ENCODE measurements at places on chromosomes 1 and 21. TPM values are rescaled to one million over a fixed set of nuclear protein-coding genes. Genes with fewer than 3 reads are reported as not detected.
A peak's percentile ranks its signal among the peaks of the same experiment; 100 is the strongest.

DNA sequence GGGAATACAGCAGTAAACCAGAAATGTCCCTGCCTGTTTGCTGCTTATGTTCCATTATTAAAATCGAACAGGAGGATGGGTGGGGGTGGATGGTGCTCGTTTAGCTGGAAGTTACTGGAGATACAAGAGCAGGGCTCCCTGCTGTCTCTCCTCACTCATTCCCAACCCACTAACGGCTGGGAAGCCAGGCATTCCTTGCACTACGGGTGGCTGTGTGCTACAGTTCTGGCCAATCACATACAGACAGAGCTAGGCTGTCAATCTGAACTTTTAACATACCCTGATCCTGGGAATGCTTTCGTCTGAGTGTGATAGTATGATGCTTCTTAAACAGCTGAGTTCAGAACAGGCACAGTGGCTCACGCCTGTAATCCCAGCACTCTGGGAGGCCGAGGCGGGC, 7.0 kb downstream of the SIPA1L2 start:
- no peak for DNase-seq

The PPFIA4 gene
- total RNA-seq: 0.16 TPM

DNA sequence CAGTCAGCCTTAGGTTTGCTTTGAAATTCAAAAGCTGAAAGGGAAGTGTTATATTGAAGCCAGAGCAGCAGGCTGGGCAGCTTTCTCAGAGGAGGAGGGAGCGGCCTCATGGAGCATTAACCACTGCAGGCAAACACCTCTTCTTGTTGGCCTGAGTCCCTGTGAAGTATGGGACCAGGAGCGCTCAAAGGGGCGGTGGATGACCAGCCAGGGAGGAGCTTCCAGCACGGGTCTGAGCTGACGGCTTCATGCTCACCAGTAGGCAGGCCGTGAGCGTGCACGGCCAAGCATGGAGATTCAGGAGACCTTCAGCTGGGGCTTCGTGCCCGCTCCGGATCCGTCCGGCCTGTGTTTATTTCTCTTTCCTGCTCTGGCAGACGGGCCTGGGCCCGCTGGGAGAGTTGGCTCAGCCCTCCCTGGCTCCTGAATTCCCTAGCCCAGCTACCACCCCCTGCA, 245.2 kb downstream of the TRABD2B start:
- DNase-seq: no peak

DNA sequence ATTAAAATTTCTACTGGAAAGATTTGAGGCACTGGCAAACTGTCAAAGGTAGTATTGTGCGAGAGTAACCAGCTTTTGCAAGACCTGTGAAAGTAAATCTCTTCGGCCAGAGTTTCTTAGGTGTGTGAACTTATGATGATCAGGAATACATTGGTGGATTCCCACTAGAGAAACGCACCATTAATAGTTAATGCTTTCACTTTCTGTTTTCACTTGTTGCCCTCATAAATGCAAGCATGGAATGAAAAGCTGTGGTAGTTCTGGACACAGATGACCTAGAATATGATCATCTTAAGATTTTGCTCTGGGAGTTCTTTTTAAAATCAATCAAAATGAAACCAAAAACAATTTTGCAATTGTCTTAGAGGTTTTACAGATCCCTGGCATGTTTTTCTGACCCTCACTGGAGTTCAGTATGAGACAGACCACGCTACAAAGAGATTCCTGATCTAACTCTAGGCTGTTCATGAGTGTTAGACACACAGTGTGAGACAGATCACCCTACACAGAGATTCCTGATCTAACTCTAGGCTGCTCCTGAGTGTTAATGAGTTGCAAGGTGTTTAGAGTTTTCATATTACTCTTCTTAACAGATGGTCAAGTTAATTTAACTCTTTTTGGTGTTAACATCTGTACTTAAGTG, 98.8 kb downstream of the SDCCAG8 start:
- DNase-seq: peak; percentile 63

GRCh38 chr1:210001751-210002150, 63.7 kb downstream of the SYT14 start:
- DNase-seq: peak; percentile 41

- DNase-seq: no peak
Observed at GRCh38 chr1:179169616-179170467, 59.6 kb downstream of the ABL2 start.

The BLACAT1 gene
- not detected for total RNA-seq

DNA sequence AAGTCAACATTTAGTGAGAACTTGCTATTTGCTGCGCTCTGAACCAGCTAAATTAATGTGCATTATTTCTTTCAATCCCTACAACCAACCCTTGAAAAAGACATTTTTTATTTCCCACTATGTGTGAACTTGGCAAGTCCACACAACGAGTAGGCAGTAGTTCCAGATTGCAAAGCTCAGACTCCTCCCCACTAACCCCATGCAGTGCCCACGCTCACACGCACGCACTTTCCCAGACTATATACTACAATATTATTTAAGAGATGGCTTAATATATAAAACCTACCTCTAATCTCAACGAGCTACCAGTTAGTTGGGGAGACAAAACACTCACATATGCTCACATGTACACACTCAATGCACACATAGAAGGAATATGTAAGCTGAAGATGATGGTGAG, 671.2 kb downstream of the LMO4 start:
- no peak for DNase-seq

DNA sequence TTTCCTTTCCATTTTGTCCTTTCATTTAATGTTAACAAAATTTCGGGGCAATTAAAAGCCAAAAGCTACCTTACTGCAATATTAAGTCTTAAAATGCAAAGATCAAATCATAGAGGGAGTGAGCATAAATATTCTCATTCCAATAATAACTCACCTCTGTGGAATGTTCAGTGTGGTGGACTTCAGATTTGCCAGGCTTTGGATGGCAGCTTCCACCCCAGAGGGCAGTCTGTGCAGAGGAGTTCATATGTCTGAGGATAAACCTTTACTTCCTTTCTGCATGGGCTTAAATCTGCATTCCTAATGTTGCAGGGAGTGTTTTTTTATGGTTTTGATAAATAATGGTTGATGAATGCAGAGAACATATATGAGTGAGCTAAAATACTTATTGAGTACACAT, 16.3 kb downstream of the KIAA0040 start:
- DNase-seq: no peak

DNA sequence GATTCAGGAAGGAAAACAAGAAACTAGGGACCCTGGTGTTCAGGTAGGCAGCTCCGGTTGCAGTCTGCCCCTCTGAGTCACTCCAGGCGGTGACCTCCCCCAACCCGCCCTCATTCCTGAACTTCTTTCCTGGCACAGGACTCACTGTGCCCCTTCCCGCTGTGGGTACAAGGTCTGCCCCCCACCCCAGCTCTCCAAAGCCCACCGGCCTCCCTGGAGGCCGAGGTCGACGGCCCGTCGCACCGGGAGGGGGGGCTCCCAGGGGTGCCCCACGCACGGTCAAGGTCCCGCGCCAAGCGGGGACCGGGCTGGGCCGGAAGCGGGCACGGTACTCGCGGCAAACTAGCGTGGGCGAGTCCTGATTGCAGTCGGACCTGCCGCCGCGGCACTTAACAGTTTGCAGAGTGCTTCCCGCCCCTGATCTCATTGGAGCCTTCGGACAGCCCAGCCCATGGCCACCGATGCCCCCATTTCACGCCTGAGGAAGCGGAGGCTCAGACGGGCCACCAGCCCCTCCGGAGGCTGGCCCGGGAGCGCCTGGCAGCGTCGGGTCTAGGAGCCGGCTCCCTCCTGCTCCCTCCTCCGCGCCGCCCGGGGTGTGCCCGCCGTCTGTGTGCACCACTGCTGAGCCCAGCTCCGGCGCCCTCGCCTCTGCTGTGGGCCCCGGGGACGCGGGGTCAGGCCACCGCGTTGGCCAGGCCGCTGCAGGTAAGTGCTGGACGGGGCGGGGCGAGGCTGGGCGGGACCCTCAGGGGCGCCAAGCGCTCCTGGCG, at the start of gene GJB3:
TSS of gene GJB3 (plus strand) at position 144 of the 773 bp plus-strand sequence. CDS start 3,549 bp downstream, outside the sequence.
- DNase-seq: no peak

The VANGL1 gene
- 24.8 TPM for total RNA-seq

DNA sequence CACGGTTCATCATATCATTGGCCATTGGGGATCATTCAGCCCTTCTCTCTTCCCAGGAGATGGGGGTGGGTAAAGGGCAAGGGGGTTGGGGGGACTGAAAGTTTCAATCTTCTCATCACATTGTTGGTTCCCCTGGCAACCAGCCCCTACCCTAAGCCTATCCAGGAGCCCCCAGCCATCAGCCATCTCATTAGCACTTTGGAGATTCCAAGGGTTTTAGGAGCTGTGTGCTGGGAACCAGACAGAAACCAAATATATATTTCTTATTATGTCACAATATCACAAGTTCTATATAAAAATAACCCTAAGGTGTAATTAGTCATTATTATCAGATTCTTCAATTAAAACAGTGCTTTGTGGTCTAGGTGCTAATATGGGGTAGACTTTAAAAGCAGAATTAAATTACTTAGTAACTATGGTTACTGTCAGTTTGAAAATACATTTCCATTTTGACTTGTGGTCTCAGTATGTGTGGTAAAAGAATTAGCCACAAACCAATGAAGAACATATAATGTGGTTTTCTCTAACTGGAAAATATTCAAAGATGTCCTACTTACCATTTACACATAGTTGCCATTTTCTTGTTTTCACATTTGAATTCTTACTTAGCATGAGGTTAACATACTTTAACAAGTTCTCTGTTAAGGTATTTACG, 28.1 kb downstream of the IL23R start:
- DNase-seq: no peak

The RIMS3 gene
- 0.14 TPM for total RNA-seq

DNA sequence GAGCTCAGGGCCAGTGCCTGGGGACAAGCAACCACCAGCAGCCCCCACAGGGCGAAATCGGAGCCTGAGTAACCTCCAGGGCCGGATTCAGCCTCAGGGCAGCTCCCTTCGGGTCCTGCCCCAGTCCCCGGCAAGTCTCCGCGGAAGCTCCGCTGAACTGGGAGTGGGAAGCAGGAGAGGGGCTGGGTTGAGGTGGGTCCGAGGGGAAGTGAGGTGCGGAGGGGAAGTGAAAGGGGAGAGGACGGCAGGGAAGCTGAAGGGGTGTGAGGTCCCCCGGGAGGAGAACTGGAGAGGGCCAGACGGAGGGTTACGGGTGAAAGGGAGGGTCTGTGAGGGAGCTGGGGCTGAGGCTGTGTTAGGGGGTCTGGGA, 560 bp downstream of the PADI2 start:
- DNase-seq: no peak

The GMEB1 gene
- total RNA-seq: 16.0 TPM

GRCh38 chr1:7562729-7563605, 208.1 kb upstream of the VAMP3 start:
- DNase-seq: no peak

DNA sequence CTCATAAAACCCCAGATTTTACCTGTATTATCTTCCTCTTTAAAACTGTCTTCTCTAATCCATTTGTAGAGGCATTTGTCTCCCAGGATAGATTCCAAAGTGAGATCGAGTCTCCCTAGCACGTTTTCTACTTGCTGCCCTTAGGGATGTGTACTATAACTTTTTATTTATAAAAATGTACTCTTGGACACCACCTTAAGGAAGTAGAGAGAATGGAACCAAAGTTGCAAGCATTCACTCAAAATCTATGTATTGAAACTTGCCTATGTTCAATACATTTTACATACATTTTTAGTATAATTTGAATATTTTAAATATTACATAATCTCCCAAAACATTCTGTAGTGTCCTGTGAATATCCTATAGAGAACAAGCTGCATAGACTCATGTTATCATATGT, 842 bp upstream of the SPRR2A start:
- no peak for DNase-seq

DNA sequence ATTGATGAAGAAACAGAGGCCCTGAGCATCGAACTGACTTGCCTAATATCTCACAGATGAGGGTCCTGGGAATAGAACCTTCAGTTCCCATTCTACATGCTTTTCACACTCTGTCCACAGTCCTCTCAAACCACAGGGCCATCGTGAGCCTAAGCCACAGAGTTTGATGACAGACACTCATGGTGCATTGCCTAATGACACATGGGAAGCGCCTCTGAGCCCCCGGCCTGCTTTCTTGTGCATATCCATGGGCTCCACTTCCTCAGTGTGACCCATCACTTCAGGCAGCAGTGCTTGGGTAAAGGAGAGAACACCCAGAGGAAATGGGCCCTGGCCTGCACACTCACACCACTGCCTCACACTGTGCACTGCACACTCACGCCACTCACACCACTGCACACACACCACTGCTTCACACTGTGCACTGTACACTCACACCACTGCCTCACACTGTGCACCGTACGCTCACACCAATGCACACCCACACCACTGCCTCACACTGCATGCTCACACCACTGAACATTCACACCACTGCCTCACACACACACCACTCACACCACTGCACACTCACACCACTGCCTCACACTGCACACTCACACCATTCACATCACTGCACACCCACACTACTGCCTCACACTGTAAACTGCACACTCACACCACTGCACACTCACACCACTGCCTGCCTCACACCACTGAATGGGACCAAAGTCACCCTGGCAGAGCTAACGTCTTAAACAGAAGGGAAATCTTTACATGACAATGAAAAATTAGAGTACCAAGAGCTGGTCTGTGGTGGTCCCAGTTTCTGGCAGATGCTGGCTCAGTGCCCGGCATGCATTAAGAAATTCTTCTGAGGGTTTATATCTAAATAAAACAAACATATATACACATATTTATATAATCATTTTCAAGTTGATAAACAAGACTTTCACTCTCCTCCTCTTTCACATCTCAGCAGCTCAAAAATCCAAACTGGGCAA, 53.0 kb downstream of the KANK4 start:
- DNase-seq: no peak

GRCh38 chr1:162444903-162445302, 33.0 kb upstream of the SH2D1B start:
- DNase-seq: no peak

The TMEM125 gene
- not detected for total RNA-seq

GRCh38 chr1:207969528-207969927, 58.6 kb upstream of the CD34 start:
- no peak for DNase-seq

GRCh38 chr1:119653839-119654170, 5.7 kb upstream of the ZNF697 start:
- no peak for DNase-seq

- peak; percentile 28 for DNase-seq
Observed at GRCh38 chr21:23131177-23131576, 2133.0 kb downstream of the NCAM2 start.

- no peak for DNase-seq
Observed at GRCh38 chr1:230073371-230074035, 6.5 kb downstream of the GALNT2 start.

DNA sequence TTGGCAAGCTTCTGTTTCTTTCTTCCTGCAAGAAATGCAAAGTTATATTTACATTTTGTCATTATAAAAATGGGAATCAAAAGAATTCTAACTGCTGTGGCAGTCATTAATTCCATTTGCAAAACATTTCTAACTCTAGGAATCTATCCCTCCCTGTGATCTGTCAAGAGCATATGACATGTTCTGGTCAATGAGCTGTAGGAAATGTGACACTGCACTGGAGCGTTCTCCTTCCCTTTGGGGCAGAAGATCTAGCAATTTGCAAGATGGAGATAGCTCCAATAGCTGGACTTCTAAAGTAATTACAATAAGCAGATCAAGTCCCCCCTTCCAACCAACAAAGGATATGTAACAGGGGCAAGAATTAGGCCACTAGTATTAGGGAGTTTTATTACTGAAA, 6.3 kb downstream of the TOMM20 start:
- DNase-seq: no peak

- no peak for DNase-seq
Observed at GRCh38 chr1:212188599-212189351, 96.4 kb upstream of the PPP2R5A start.
